ENCODE measurements at places on chromosomes 7 and 10. TPM values are rescaled to one million over a fixed set of nuclear protein-coding genes. Genes with fewer than 3 reads are reported as not detected.
A peak's percentile ranks its signal among the peaks of the same experiment; 100 is the strongest.

GPR146 gene
- 1.8 TPM for total RNA-seq

- H3K4me3 ChIP-seq, result peak overlapping the region; percentile 98
- H3K27ac ChIP-seq, result peak overlapping the region; percentile 58
Observed at GRCh38 chr10:110226926-110227641, 19.7 kb downstream of the MXI1 start.

GRCh38 chr7:114885836-114886235 is 36.1 kb upstream of the MDFIC start:
- H3K4me3 ChIP-seq, result no peak overlapping the region
- no peak overlapping the region for H3K27ac ChIP-seq
- H3K36me3 ChIP-seq, result no peaks in the 10 kb centered on the region
- no peaks in the 10 kb centered on the region for H3K27me3 ChIP-seq
- DNase-seq, result no peak

PPP1R17 gene
- total RNA-seq, result not detected

DNA sequence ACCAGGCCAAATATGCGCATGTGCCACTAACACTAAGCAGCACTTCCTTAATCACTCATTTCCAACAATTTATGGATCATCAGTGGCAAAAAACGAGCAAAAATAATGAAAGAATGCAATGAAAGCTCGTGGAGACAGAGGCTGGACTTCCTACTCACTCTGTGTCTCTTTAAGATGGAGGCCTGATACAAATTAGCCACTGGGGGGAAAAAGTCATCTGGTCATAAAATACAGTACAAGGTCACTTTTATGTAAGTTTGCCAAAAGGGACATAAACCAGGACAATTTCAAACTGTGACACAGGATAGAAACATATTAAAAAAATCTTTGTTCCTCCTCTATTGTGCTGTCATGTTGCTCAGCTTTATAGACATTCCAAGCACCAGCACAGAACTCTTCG is 101.7 kb downstream of the LMBR1 start:
- no peaks in the 10 kb centered on the region for H3K27me3 ChIP-seq
- H3K27ac ChIP-seq, result no peak overlapping the region
- H3K4me1 ChIP-seq, result peaks cover 14% of the 10 kb centered on the region
- no peak for DNase-seq
- H3K36me3 ChIP-seq, result no peaks in the 10 kb centered on the region

OR9A2 gene
- not detected for total RNA-seq

- DNase-seq, result no peak
- peaks cover 1% of the 10 kb centered on the region for H3K36me3 ChIP-seq
- H3K4me1 ChIP-seq, result peaks cover 14% of the 10 kb centered on the region
- no peak overlapping the region for H3K27ac ChIP-seq
Observed at GRCh38 chr10:71984126-71984808, 20.1 kb downstream of the CHST3 start.

ELMO1 gene
- 1.1 TPM for total RNA-seq

DNA sequence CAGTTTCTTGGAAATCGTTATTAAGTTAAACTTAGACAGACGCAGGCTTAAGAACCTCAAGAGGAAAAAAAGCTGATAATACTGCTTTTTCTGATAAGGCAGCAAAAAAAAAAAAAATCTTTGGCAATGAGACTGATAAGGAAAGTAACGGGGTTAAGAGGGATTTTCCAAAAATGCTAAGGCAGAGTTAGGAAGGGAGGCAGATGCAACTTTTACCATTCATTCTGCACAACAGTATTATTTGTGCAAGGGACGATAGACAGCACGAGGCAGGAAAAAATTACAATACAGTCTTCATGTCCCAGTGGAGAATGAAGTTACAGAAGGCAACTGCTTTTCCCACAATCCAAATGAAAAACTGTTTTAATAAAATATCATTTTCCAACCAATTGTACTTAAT is 194.0 kb downstream of the DOCK4 start:
- H3K36me3 ChIP-seq, result no peaks in the 10 kb centered on the region
- no peaks in the 10 kb centered on the region for H3K27me3 ChIP-seq
- H3K27ac ChIP-seq, result no peak overlapping the region
- no peak for DNase-seq
- no peak overlapping the region for H3K4me3 ChIP-seq
- peaks cover 10% of the 10 kb centered on the region for H3K4me1 ChIP-seq

GRCh38 chr10:75403144-75403938 is 1.8 kb upstream of the ZNF503 start:
- peak; percentile 80 for DNase-seq
- peaks cover 4% of the 10 kb centered on the region for H3K36me3 ChIP-seq
- peaks cover 9% of the 10 kb centered on the region for H3K4me1 ChIP-seq
- H3K27ac ChIP-seq, result peak overlapping the region; percentile 95
- H3K4me3 ChIP-seq, result peak overlapping the region; percentile 99

DNA sequence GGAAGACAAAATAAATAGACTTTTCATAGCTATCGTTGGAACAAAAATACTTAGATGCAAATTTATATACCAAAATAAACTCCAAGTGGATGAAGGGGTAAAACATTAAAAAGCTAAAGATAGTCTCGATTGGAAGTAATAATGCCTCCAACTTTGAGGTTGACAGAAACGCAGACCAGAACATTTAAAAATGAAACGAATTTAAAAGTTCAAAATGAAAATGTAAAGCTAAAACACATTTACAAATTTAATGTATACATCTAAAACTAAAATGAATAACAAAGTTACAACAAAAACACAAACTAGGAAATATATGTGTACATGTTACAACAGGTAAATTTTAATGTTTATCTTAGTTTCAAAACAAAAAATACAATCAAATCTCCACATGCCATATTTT is 107.5 kb upstream of the AKR1E2 start:
- H3K36me3 ChIP-seq, result no peaks in the 10 kb centered on the region
- DNase-seq, result no peak
- no peak overlapping the region for H3K4me3 ChIP-seq
- no peak overlapping the region for H3K27ac ChIP-seq
- no peaks in the 10 kb centered on the region for H3K27me3 ChIP-seq

GRCh38 chr7:80362010-80362618 is 149.8 kb downstream of the GNAT3 start:
- H3K27ac ChIP-seq, result no peak overlapping the region
- no peaks in the 10 kb centered on the region for H3K4me1 ChIP-seq
- no peaks in the 10 kb centered on the region for H3K36me3 ChIP-seq
- H3K27me3 ChIP-seq, result no peaks in the 10 kb centered on the region
- H3K4me3 ChIP-seq, result no peak overlapping the region

PRLHR gene
- total RNA-seq, result not detected

DNA sequence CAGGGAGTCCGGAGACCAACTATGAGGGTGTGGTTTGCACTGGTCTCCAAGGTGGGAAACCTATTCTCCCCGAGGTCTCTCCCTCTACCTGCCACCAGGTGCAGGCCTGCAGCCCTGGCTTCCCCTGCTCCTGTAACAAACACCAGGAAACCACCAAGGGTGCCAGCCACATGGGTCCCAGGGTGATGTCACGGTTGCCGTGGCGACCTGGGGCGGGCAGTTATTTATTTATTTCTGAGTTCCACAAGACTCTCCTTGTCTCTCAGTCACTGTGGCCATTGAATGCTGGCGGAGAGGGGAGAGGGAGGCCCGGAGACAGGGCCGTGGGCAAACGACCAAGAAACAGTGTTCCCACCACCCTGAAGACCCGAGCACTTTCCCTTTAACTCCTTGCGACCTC is 27.0 kb downstream of the MMD2 start:
- H3K27me3 ChIP-seq, result no peaks in the 10 kb centered on the region
- H3K4me1 ChIP-seq, result no peaks in the 10 kb centered on the region
- no peak for DNase-seq

DNA sequence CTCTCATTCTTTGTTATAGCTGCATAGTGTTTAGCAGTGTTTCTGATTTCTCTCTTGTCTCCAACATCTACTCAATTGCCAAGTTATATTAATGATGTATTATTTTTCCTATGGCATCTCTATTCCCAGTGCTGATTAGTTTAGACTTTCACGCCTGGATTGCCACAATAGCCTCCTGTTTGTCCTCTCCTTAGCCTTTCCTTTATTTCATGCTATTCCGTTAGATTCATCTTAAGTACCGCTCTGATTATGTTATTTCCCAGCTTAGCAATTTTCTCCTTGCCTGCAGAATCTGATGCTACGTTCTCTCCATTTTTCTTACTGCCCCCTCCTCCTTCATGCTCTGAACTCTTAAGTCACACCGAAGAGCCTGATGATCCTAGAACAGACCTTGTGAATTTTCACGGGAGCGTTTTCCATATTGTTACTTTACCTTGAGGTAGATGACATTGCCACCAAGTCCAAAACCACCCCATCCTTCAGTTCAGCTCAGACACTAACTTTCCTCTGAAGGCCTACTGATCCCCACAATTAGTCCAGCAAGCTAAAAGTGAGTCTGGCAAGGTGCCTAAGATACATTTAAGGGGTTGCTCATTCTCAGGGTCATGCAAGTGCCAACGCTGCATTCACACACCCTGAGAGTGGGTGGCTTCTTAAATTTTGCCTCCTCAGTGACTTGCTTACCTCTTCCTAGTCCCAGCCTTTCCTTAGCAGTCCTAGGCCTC is 6.6 kb upstream of the NRF1 start:
- no peak for DNase-seq
- H3K27ac ChIP-seq, result no peak overlapping the region
- H3K4me1 ChIP-seq, result peaks cover 3% of the 10 kb centered on the region
- H3K4me3 ChIP-seq, result no peak overlapping the region
